ENCODE measurements at places on chromosomes 12 and 14.

DNA sequence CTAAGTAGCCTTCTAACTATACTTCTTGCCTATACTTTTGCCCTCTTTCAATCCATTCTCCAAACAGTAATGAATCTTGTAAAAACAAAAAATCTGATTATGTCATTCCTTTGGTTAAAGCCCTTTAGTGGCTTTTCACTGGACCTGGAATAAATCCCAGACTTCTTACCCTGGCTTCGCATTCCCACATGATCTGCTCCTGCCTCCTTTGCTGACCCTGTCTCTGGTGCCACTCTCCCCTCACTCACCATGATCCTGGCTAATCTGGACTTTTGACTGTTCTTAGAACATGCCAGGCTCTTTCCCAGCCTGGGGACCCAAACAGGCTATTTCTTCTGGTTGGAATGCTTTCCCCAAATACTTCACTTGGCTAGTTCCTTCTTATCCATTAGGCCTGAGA lies 7.9 kb downstream of the MIA2 start:
- no peak for DNase-seq

DNA sequence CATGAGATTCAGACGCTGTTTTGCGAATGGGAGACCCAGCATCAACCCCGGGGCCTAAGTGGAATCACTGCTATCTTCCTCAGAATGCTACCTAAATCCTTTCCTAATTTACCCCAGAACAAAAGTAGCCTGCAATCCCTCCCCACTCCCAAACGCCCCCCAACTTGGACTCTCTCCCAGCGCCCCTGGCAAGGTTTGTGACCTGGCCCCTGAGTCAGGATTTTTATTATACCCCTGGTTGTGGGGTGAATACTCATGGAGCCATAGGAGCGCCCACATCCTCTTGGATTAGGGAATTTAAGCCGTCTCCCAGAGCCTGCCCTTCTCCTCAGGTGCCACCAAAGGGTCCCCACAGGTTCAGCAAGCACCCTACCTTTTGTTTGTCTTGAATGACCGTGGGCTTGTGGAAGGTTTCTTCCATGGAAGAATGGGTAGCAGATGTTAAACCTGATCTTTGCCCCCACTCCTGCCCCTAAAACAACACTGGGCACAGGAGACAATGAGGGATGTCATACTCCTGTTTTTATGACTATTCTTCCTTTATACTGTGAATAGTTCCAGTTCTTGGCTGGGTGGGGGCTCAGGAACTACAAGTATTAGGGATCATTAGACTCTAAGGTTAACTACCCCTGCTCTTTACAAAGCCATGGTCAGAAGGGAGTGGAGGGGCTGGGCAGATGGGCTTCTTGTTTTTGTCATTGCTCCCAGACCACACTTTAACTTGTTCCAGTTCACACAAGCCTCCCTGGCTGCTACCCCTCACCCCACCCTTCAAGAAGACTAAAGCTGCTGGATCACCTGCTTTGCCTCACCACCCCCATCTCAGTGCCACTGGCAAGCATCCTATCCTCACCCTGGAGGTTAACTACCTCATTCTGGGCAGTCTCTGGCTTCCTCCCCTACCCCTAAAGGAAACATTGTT lies 630 bp downstream of the MYL6B start:
- no peak for DNase-seq

DNA sequence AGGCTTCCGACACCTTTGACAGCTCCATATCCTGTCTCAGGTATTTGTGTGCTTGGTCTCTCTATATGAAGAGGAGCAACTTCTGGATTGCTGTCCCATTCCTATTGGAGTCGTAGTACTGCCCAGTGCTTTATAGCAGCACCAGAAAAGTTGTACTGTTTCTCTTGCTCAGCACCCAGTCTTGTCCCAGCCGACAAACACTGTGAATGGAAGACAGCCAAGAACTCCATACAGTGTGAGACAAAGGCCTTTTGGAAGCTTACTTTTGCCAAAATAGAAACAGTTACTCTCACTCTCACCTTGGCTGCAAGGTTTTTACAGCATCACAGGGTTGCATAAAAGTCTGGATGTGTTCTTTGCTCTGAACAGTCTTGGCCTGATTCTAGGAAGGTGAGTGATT lies 105.3 kb downstream of the TGFB3 start:
- DNase-seq = no peak

- DNase-seq = no peak
These were observed 41.7 kb upstream of the FRS2 start for GRCh38 chr12:69428351-69429073.

Data from LoVo (cell line).